ENCODE measurements at places on chromosomes 7 and 10.

DNA sequence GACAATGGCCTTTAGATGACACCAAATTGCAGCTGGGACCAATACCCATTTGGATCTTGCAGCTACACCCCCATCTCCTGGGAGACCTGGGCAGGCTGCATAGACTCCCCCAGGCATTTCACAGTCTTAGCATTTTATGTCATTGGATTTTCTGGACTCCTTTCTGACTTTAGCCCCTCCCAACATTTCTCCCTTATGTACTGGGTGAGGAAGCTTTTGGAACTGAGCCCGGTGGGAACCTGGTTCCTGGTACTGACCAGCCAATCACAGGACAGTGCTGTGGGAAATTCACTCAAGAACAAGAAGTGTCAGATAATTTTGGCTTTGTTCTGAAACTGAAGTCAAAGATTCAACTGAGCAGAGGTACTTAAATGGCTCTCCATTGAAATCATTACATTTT is 177.7 kb downstream of the ACTR3B start:
- no peak for DNase-seq

GRCh38 chr7:107180378-107180777 is 11.6 kb downstream of the HBP1 start:
- peak; percentile 47 for DNase-seq

- peak; percentile 32 for DNase-seq
Measured at GRCh38 chr7:39621784-39622411, 1.5 kb upstream of the RALA start.

DNA sequence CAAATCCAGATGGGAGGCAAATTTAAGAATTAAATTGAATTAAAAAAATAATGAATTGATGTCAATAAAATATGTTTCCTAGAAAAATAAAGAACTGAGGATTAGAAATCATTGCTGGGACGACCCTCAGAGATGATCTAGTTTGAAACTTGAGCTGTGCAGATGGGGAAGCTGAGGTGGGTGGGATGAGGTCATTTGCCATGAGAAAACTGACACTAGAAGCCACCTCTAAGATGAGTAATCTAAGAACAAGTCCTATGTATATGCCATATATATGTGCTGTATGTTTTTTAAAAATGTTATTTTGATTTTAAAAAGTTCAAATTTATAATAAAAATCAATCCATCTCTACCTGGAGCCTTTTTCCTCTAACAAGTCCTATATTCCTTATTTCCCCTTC is 135.7 kb downstream of the RSU1 start:
- DNase-seq = no peak

- peak; percentile 56 for DNase-seq
Measured at GRCh38 chr10:112721080-112721698, 228.9 kb upstream of the TCF7L2 start.

DNA sequence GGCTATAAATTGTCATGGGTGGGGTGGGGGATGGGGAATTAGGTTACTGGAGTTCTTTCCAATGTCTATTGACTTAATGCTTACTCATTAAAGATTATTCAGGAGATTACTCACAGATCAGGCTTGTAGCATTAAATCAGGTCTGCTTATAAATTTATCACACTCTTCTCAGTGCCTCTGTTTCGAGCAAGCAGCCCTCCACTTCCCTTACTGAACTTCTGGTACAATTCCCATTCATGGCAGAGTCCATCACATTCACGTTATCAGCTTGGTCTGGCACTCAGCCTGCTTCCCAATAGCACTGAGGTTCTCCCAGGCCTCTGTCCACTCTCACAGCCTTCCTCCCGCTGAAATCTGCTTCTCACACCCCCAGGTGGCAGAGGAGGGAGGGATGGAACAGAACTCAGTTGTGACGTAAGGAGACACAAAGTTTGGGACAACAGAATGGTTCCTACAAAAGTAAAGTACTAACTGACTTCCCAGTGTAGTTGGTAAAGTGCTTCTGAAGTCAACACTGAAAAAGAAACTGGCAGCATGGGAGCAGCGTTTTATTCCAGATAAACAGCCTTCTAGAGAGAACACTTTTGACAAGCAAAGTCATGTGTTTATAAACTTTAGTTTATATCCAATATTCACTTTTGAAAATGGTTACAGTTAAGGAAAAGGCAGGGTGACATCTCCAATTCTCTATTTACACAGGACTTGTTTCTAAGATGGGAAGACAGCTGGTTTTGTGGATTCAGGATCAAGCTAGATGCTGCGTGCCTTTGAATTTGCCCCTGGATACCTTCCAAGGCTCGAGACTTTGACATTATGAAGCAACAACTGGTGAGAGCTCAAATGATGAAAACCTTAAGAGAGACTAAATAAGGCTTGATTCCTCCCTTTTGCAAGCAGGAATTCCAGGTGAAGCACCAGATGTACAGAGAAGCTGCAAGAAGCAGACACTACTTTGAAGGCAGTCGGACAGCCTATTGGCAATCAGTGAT is 81.4 kb downstream of the ATXN7L1 start:
- DNase-seq = peak; percentile 34

DNA sequence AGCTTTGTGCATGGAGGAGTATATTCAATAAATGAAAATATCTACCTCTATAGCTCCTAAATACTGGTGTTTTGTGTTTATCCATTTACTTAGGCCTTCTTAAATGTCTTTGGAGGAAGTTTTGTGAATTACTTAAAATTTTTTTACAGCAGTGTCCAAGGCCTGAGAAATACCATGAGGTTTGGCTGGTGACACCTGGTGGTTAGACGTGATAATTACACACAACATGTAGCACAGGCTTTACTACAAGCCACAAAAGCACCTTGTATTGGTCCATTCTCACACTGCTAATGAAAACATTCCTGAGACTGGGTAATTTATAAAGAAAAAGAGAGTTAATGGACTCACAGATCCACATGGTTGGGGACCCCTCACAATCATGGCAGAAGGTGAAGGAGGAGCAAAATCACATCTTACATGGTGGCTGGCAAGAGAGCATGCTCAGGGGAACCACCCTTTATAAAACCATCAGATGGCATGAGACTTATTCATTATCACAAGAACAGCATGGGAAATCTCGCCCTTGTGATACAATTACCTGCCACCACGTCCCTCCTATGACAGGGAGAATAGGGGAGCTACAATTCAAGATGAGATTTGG is 20.6 kb downstream of the HYAL4 start:
- DNase-seq = peak; percentile 61

DNA sequence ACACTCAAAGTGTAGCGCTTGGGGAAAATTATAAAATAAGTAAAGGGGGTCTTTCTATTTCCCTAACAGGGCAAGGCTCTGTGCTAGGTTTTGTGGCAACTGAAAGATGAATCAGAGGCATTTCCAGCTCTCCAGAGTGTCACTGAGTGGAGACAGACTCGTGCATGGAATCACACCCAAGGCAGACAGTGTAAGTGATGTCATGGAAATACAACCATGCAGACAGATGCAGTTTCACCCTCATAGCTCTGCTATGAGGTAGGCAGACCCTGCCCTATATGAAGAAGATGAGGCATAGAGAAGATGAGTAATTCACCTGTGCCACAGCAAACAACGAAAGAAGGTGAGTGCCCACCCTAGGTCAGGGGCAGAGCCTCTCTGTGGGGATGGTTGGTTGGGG is 57.2 kb upstream of the PITRM1 start:
- peak; percentile 78 for DNase-seq

DNA sequence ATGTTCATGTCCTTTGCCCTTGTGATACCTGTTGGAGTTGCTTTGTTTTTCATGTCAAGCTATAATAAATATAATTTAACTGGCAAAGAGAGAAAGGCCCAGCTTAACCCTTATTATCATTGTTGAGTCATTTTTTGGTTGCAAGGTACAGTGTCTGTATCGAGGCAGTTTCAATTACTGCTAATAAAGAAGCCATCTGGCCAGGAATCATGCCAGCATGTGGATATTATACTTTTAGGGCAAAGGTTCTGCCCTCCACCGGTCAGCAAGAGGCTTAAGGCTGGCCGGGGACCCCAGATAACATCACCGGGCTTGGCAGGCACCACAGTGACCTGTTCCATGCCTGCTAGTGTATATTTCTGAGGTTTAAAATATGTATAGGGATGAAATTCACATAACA is 9.0 kb upstream of the CYP3A4 start:
- DNase-seq = no peak

- no peak for DNase-seq
Measured at GRCh38 chr7:90836937-90837336, 240.8 kb downstream of the CDK14 start.
